ENCODE measurements at places on chromosomes 3 and 15.

GRCh38 chr3:151174351-151174750, 28.7 kb downstream of the GPR171 start:
- H3K27me3 ChIP-seq, result no peaks in the 10 kb centered on the region
- H3K27ac ChIP-seq, result no peak overlapping the region
- H3K36me3 ChIP-seq, result peaks cover 4% of the 10 kb centered on the region
- no peak overlapping the region for H3K4me3 ChIP-seq
- H3K4me1 ChIP-seq, result peaks cover 26% of the 10 kb centered on the region

GRCh38 chr15:81686021-81686420, 312.0 kb upstream of the TMC3 start:
- no peak for DNase-seq
- no peaks in the 10 kb centered on the region for H3K4me1 ChIP-seq
- no peak overlapping the region for H3K27ac ChIP-seq
- no peaks in the 10 kb centered on the region for H3K27me3 ChIP-seq
- H3K36me3 ChIP-seq, result no peaks in the 10 kb centered on the region

GRCh38 chr3:12383218-12383617, 94.3 kb downstream of the PPARG start:
- no peaks in the 10 kb centered on the region for H3K36me3 ChIP-seq
- H3K27ac ChIP-seq, result no peak overlapping the region
- DNase-seq, result no peak

GRCh38 chr15:84817466-84818081, 418 bp downstream of the ALPK3 start:
- no peak for DNase-seq
- H3K36me3 ChIP-seq, result no peaks in the 10 kb centered on the region
- no peak overlapping the region for H3K4me3 ChIP-seq
- H3K27ac ChIP-seq, result no peak overlapping the region

GRCh38 chr3:191303596-191303995, 25.6 kb upstream of the CCDC50 start:
- H3K4me1 ChIP-seq, result no peaks in the 10 kb centered on the region
- peaks cover 2% of the 10 kb centered on the region for H3K36me3 ChIP-seq
- H3K4me3 ChIP-seq, result no peak overlapping the region
- H3K27ac ChIP-seq, result no peak overlapping the region
- H3K27me3 ChIP-seq, result no peaks in the 10 kb centered on the region

DNA sequence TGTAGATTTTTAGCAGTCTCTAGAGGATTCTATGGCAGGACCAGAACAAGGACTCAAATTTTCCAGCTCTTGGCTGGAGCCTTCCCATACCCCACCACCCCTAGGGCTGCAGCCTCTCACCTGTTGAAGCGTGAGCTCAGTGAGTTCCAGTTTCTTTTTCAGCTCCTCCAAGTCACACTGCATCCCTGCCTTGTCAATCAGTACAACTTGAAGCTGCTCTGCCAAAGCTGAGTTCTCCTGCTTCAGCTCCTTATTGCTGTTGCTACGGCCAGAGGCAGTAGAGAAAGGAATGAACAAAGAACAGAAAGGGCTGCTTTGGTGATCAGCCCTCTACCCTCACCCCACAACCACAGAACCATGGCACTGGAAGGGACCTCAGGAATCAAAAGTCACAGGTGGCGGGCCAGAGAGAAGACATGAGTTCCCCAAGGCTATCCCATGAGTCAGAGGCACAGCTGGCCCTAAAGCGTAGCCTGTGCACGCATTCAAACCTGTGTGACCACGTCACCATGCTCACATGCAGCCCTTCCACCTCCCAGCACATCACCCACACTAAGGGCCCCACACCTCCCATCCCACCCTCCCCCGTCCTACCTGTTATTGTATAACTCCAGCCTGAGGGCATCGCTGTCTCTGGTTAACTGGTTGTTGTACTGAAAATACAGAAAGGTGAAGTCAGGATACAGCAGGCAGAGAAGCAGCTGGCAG, 83.3 kb upstream of the C2CD4B start:
- no peak overlapping the region for H3K4me3 ChIP-seq
- H3K27me3 ChIP-seq, result peaks cover 56% of the 10 kb centered on the region
- no peaks in the 10 kb centered on the region for H3K4me1 ChIP-seq
- no peaks in the 10 kb centered on the region for H3K36me3 ChIP-seq
- H3K27ac ChIP-seq, result no peak overlapping the region

- no peaks in the 10 kb centered on the region for H3K36me3 ChIP-seq
- no peak overlapping the region for H3K4me3 ChIP-seq
- no peak overlapping the region for H3K27ac ChIP-seq
- no peaks in the 10 kb centered on the region for H3K27me3 ChIP-seq
These were observed 475.1 kb downstream of the ZPLD1 start for GRCh38 chr3:102909904-102910303.

GRCh38 chr3:134526319-134526718, 40.5 kb downstream of the CEP63 start:
- no peaks in the 10 kb centered on the region for H3K27me3 ChIP-seq
- no peak overlapping the region for H3K27ac ChIP-seq
- H3K36me3 ChIP-seq, result peaks cover 2% of the 10 kb centered on the region
- no peak for DNase-seq
- no peak overlapping the region for H3K4me3 ChIP-seq

GRCh38 chr15:74793135-74794028, 11.5 kb downstream of the CSK start:
- peak overlapping the region; percentile 84 for H3K27ac ChIP-seq
- H3K27me3 ChIP-seq, result no peaks in the 10 kb centered on the region
- DNase-seq, result peak; percentile 76

- no peaks in the 10 kb centered on the region for H3K27me3 ChIP-seq
These were observed 17.5 kb upstream of the KCTD6 start for GRCh38 chr3:58474348-58474911.
